IMR-90 (cell line): ENCODE measurements at places on chromosomes 1 and 21.

DNA sequence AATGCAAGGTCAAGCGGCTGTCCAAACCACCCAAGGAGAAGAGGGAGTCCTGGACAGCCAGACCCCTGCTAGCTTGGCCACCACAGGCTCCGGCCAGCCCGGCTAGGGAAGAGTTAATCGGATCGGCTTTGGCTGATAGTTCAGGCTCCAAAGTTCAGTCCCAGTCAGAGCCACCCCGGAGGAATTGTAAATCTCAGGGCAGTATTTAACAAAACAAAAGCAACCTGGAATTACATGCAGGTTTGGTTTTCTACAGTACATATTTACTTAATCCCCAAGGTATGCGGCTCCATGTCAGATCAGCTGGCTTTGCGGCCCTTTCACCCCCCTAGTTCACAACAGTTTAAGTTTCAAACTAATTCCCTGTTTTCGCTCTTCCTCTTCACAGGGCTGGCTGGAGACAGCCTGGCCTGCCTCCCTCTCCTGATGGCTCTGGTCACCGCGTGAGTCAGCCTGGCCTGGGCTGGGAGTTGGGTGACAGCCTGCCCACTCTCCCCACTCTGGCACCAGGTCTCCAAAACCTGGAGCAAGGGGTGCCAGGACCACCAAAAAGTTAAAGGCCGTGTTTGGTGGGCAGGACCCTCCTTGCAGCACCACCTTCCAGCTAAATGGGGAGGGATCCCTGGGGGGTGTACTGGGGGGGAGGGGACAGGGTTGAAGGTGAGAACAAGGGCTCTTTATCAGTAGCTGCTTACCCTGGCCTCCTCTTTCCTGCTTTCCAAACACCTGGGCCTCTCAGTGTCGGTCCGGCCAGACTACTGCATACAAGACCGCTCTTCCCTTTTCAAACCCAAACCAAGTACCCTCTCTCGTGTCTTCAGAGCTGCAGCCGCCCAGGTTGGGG lies 1.9 kb downstream of the DHRS3 start:
- peak; percentile 62 for DNase-seq

GRCh38 chr1:31815752-31816500 lies at the start of gene SPOCD1:
SPOCD1 (minus strand) TSS chr1:31816022; CDS start chr1:31815333, 689 bp downstream.
- DNase-seq: peak; percentile 76

DNA sequence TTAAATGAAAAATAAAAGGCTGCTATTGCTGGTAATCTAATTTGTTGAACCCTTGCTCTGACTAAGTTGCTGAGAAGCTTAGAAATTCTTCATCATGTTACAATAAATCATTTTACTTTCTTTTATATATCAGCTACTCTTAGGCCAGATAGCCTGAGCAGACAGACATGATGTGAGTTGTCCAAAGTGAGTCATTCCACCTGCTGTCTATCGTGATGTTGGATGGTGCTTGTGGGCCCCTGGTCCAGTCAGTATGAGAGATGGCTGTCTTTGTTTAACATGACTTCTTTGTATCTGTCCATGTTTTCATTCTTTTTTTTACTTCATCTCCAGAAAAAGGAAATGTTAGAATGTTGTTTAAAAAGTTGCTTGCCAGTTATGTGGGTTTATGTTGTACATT lies 188.8 kb downstream of the ADGRL2 start:
- DNase-seq: peak; percentile 0

DNA sequence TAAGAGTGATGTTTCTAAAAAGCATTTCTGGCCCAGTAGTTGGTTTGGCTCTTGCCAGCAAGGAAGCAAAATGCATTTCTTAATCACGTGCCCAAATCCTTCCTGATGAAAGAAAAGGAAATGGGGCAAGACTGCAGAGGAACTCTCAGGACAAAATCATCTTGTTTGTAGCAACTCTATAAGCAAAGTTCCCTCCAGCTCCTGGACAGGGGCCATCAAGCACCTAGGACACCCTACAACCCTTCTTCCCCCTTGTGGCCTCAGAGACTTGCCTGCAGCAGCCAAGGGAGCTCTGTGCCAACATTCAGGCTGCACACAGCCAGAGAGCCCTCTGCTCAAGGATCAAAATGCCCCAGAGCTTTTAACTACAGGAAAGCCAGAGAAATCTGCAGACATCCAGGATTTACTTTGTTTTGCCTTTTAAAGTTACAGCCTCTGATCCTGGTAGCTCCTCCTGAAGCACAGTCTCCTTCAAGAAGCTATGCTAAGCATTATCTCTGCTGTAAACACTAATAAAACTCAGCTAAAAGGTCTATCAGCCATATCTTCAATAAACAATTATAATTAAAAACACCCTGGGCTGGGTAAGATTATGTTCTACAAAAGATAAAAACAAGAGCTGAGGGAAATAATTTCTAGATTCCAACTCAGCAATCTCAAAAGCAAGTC lies 105.0 kb downstream of the KIAA0319L start:
- DNase-seq: peak; percentile 72
